ENCODE measurements at places on chromosomes 5 and 9.

- DNase-seq, result no peak
These were observed 9.3 kb downstream of the TOR1A start for GRCh38 chr9:129814432-129815223.

- no peak for DNase-seq
These were observed 122.3 kb downstream of the MAST4 start for GRCh38 chr5:66718374-66719002.

DNA sequence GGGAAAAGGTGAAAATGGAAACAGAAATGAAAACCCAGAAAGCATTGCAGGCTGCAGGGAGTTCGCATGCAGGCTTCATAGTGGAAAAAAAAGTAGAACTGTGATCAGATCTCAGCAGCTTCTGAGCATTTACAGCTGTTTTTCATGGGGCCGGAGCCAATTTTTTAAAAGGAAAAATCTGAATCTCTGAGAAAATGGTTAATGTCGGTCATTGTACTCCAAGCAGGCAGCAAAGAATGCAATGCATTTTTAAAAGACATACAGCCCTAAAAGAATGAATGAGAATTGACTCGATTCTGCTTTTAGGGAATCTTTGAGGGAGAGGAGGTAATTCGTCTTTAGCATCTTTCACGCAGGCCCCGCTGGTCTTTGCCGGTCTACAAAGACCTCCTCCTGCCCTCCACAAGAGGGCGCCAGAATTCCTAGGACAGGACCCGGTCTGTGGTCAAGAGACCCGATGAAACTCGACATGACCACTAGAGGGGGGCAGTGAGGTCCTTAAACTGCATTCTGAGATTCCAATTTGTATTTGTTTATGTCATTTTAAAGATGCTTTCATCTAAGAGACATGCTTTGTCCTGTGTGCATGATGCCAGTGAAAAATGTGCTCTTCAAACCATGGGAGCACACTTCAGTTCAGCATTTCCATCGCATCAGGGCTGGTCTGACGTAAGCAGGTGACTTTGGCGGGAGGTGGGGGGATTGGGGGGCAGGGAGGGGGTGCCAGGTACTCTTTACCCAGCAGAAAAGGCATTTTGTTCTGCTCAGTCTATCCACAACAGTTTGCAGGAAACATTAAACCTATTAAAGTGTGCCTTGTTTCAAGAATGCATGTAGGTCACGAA, 43.7 kb upstream of the TMEM252 start:
- DNase-seq, result peak; percentile 78

DNA sequence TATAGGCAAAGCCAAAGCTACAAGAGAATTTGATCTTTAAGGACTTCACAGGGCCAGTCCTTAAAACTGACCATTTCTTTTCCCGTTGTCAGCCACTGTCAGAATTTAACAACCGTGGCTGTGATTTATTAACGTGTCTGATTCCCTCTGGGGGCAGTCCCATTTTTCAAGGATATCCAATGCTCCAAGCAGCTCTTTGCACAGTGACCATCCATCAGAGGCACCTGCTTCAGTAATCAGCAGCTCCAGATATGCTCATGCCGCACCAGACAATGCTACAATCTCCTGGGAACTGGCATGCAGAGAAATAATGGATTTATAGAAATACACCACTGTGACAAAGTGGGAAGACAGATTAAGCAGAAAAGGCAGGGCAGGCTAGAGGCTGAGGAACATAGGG, 163.3 kb upstream of the PPP1R2B start:
- no peak for DNase-seq

- no peak for DNase-seq
These were observed 672.8 kb downstream of the ACTL7B start for GRCh38 chr9:108182950-108183381.

DNA sequence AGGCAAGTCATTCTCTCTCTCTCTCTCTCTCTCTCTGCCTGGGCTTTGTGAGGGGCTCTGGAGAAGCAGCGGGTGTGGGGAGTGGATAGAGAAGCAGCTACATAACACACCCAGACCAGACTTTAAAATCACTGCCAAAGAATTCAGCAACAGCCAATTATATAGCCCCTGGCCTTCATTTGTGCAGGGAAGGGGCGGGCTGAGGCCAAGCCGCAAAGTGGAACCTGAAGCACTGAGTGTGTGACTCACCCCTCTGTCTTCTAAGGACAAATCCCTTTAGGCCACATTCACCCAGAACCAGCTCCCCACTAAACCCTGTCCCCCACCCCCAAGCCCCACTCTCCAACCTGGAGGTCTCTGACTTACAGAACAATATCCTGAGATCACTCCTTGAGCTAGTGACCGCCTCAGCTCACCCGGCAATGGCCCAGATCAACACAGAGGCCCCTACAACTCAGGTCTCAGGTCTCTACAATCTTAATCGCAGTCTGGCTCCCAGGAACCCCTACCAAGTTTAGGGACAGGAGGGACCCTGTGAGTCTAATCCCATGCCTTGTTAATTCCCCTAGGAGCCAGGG, 6.0 kb downstream of the B4GALT1 start:
- peak; percentile 39 for DNase-seq

DNA sequence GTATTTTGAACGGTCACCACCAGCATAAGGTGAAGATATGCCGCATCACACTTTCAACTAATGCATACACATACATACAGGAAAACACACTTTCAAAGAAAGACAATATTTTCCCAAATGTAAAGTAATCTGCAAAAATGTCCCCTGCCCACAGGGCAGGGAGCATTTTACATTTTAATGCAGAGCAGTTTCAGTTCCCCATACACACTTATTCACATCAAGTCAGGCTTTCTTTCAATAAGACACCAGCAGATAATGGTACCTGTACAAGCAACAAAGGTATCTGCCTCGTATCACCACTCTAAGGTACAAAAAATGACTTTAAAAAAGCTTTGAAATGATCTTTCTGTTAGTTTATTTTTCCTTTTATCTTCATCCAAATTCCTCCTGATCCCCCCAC, 247.1 kb upstream of the CCNG1 start:
- DNase-seq, result no peak

GRCh38 chr5:67799732-67800234, 415.8 kb upstream of the PIK3R1 start:
- no peak for DNase-seq

GRCh38 chr5:143721925-143722324, 90.0 kb upstream of the HMHB1 start:
- DNase-seq, result no peak

DNA sequence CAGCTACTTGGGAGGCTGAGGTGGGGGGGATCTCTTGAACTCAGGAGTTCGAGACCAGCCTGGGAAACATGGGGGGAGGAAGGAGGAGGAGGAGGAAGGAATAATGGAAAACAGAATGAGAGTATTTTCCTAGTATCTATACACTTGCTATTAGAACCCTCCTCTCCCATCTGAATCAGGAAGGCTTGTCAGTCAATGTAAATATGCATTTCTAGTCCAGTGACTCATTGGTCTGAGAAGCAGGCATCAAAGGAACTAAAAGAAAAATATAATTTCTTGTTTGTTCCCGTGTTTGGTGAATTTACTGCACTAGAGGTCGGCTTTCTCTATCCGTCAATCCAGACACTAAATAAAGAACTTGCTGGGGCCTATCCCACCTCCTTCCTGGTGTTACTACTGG, 88.6 kb downstream of the AGTPBP1 start:
- no peak for DNase-seq

DNA sequence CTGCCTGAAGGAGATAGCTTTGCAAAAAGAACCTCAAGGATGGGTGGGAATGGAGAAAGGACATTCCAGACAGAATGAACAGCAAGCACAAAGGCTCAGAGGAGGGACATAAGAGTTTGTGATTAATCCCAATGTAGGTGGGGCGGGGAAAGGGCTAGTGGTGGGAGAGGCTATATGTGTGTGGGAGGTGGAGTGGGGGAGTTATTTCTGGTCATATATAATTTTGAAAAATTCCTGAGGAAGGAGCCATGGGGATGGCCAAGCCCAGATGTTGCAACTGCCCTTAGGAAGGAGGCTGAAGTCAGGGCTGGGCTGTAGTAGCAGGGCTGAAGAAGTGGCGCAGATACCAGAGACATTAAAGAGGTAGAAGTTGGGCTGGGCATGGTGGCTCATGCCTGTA, 13.4 kb upstream of the CCL27 start:
- no peak for DNase-seq

GRCh38 chr9:22158927-22159346, 149.8 kb upstream of the CDKN2B start:
- no peak for DNase-seq

DNA sequence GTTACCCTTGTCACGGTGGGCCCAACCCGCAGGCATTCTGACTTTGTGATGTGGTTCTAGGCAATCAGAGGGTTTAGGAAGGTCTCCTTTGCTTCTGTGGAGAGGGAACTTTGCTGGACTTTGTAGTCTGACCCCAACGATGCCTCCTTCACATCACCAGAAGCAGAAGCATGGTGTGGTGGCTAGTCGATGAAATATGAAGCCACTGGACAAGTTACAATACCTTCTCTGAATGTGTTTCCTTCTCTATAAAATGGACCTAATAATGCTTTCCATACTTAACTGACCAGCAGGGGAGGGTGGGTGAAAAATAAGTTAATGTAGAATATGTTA, 607 bp downstream of the SPEF2 start:
- no peak for DNase-seq

DNA sequence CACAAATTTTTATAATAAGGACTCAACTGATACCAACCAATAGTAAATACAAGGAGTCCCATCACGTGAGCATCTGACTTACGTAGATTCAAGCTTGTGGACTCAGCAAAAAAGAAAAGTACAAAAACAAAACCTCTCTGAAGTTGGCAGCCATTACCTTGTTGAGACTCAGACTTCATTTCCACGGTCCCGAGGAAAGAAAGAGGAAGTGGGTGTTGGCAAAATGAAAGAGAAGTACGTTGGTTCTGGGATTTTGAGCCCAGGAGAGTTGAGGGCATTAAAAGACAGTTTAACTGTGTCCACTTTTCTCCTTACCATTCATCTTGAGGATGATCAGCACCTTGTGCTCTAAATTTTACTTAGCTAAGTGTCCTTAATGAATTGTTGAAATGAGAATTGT, 26.7 kb downstream of the NCBP1 start:
- DNase-seq, result no peak

- no peak for DNase-seq
These were observed 37.6 kb upstream of the GGTA1 start for GRCh38 chr9:121537283-121537682.

DNA sequence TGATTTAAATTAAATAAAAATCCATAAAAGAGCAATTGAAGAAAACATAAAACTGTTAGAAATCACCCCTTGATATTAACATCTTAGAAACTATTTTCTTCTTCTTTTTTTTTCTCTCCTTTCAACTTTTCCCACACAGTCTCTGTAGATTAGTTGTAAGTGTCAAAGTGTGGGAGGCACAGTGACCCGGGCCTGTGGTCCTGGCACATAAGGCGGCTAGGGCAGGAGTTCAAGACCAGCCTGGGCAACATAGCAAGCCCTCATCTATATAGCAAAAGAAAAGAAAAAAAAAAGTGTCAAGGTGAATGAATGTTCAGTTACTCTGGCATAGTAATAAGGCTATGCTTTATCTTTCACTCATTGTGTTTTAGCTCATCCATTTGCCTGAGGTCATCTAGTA, 14.2 kb downstream of the RORB start:
- no peak for DNase-seq

DNA sequence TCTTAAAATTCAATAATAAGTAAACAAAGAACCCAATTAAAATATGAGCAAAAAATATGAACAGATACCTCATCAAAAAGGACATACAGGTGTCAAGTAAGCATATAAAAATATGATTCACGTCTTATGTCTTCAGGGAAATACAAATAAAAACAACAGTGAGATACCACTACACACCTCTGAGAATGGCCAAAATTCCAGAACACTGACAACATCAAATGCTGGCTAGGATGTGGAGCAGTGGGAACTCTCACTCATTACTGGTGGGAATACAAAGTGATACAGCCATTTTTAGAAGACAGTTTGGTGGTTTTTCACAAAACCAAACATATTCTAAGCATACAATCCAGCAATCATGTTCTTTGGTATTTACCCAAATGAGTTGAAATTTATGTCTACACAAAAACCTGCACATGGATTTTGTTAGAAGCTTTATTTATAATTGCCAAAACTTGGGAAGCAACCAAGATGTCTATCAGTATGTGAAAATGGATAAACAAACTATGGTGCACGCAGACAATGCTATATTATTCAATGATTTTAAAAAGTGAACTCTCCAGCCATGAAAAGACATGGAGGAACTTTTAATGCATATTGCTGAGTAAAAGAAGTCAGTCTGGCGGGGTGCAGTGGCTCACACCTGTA, 252.3 kb downstream of the NR3C1 start:
- no peak for DNase-seq

- no peak for DNase-seq
These were observed 180.2 kb downstream of the ADCY2 start for GRCh38 chr5:7576023-7576715.

GRCh38 chr9:120925535-120926396, 830 bp downstream of the TRAF1 start:
- peak; percentile 70 for DNase-seq

- DNase-seq, result no peak
These were observed 80.3 kb downstream of the RXRA start for GRCh38 chr9:134406366-134407120.

GRCh38 chr9:97840521-97840920, 12.5 kb upstream of the FOXE1 start:
- DNase-seq, result no peak

GRCh38 chr5:50958852-50959457, 292.5 kb downstream of the PARP8 start:
- DNase-seq, result no peak

DNA sequence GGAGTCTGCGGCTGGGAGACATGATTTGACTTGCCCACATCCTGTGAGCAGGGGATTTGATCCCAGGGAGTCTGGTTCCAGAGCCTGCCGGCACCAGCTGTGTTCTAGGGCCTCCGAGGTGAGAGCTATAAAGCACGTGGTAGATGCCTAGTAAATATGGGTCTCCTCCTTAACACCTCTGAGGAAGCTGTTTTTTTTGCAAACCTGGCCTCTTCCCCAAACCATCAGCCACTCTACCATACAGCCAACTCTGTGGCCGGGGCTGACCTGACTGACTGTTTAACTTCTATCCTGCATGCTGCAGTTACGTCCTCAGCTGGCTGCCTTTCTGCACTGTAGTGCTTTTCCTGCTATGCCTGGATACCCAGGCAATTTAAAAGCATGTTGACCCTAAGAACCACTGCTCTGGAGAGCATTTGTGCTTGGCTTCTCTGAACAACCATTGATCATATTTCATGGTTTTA, 220.5 kb downstream of the SLIT3 start:
- no peak for DNase-seq
